ENCODE measurements at places on chromosomes 3 and 15.

DNA sequence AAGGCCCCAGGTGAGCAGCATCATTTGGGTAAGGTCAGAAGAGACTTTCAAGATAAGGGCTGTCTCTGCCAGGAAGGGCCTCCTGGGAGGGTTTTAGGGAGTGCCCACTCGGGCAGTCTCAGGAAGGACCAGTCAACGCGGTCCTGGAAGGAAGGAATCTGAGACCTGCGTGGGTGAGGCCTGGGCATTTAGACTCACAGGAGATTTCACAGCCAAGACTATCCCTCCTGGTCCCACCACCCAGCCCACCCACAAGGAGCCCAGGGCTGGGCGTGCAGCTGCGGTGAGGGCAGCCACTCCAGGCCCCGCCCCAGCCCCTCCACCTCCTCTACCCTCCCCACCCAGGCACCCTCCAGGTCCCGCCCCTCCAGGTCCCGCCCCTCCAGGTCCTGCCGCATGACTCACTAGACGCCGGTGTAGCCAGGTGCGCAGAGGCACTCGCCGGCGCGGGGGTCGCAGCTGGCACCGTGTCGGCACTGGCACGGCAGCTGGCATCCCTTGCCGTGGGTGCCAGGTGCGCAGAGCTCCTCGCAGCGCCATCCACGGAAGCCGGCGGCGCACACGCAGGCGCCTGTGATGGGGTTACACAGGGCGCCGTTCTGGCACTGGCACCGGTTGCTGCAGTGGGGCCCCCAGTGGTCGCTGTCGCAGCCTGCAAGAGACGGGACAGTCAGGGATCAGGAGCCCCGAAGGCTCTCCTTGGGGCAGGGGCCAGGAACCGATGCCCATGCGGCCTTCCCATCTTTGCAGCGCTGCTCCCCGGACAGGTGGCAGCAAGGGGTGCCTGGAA, 112.7 kb downstream of the RAB11A start:
- DNase-seq, result no peak

DNA sequence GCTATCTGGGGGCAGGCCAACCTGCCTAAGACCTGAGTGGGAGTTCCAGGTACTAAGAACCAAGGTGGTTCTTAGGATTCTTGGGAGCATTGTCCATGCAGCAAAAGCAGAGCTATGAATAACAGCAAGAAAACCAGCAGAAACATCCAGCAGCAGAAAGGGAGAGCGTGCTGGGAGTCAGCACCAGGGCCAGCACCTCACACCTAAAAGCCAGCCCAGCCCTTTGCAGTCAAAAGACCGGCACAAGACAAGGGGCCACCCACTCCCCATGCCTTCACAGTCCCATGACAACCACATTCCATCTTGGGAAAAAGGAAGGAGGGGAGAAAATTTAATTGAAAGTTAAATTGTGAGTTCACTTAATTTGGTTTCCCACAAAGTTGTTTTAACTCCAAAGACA, 364.9 kb downstream of the AGBL1 start:
- DNase-seq, result no peak

- DNase-seq, result no peak
These were observed 545.8 kb downstream of the RBMS3 start for GRCh38 chr3:29826712-29827111.

DNA sequence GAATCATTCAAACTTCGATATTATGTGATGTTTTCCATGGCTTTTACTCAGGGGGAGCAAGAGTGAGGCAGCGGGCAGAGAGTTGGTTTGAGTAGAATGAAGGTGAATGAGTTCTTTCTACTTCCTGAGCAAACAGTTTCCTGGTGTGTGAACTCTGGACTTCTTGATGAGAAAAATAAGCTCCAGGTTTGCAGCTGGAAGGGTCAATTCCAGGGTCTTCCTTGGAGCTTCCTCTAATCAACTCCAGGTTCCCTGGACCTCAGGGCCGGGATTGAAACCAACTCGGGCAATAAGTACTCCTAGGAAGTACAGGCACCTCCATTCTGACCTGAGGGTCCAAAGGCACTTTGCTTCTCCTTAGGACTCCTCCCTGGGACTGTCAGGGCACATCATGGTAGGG, 243.6 kb upstream of the ONECUT1 start:
- DNase-seq, result no peak

DNA sequence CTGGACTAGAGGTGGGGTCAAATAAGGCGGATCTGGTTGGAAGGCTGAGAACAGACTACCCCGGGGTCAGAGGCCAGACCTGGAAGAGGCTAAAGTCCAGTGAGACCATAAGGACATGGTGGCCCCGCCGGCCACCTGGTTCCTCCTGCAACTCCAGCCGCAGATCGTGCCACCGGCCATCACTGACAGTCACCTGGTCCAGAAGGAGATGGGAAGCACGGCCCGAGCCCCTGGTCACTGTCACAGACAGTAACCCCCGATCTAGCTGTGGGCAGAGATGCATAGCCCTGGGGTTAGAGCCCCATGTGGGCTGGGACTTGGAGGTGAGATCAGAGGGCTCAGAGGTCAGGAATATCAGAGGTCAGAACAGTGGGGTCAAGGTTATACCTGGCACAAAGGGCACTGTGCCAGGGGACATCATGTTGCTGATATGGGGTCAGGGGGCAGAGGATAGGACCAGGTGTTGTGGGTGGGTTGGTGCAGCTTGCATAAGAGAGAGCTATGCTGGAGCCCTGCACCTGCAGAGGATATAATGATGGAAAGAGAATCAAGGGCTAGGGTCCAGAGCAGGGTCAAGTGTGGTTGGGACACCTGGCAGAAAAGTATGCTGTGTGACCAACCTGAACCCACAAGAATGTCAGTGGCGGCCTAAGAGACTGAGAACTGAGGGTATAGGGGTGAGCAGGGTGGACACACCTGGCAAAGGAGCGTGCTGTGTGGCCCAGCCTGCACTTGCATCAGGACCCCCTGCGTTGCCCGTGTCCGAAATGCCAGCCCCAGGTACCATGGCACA, 9.6 kb downstream of the CELSR3 start:
- no peak for DNase-seq

DNA sequence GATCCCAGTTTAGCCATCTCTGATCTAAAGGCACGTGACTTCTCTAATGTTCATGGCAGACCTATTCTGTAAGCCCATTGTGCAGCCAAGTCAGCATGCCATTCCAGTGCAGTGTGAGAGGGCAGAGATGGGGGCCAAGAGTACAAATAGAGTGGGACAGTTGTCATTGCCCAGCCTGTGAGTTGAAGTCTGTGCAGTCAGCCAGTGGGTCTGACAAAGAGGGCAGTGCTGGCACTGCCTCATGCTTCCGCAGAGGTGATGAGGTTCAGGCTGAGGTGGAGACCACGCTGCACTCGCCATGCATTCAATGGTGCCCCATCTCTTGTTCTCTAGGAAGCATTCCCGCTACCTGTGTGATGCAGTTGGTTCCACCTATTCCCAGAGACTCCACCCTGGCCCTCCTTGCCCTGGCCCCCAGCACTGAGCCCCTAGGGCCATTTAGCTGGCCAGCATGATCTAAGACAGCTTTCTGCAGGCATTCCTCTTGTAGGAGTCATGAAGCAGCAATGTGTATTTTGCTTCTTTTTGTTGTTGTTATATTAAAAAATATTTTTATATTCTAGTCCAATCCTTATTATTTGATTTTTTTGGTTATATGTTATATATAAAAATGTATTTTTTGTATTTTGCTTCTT, 3.7 kb downstream of the MRAS start:
- no peak for DNase-seq

DNA sequence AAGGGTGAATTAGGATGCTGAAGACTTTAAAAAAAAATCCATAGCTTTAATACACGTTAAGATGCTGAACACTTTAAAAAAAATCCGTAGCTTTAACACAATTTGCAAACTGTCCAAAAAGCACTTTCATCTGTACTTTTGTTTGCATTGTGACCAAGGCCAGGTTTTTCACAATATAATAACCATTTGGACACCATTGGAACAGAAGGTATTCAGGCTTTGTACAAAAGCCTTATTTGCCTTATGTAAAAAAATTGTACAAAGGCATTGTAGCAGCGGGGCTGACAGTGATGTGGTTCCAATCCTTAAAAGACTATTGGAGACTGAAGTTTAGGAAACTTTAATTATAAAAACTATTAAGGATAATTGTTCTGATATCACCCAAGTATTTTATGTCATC, 15.2 kb upstream of the ICE2 start:
- DNase-seq, result no peak

GRCh38 chr3:132236701-132237651, 80.2 kb upstream of the ACP3 start:
- DNase-seq, result no peak

DNA sequence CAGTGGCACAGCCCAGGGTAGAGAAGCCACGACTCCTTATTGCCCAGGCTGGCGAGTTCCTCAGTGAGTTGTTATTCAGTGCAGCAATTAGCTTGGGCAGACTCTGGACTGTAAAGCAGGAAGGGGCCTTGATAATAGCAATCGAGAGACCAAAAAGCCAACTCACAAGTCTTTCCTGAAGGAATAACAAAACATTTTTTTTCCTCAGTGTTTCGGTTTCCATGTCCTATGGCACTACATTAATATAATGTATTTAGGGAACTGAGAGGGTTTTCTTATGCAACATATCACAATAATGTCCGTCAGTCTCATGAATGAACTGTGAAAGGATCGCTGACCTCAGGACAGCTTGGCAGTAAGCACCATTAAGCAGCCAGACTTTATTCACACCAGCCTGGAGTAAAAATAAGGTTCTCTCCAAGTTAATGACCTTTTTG, 248.9 kb upstream of the TBL1XR1 start:
- no peak for DNase-seq

GRCh38 chr15:94395640-94396039, 164.3 kb downstream of the MCTP2 start:
- peak; percentile 37 for DNase-seq

DNA sequence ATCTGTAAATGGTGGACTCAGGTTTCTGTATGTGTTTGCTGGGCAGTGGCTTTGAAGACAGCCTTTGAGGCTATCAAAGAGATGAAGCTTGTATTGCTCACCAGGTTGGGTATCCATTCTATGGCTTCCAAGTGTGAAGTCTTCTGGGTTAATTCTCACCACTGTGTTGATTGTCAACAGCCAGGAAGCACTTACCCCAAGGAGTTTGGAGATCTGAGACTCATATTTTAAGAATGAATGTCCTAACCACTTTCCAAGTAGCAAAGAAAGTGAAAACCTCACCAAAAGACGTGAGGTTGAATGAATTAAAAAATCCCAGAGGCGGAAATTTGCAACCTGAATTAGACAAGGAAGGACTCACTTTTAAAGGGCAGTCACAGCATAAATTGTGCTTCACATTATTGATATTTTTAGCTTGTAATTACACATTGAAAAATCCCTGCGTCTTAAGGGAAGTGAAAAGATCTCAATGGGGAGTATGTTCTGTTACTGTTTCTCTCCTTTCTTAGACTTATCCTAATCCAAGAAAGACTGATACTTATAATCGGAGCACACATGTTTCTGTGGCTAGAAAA, 304.0 kb upstream of the TPRG1 start:
- DNase-seq, result no peak

DNA sequence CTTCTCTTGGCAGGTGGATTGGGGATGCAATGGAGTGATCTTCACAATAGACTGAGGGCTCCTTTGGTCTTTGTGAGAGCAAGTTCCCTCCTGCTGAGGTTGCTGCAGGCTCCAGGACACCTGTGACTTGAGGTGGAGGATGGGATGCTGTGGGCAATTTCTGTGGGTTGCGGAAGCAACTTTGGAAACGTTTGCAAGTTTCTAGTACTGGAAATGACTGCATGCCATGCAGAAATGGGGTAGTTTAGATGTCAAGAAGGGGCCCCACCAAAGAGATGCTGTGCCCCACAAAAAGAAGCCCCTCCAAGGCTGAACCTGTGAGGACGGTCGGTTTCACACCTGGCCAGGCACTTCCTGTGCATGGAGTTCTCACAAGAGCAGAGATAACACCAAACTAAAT, 80.4 kb upstream of the XCR1 start:
- DNase-seq, result no peak

DNA sequence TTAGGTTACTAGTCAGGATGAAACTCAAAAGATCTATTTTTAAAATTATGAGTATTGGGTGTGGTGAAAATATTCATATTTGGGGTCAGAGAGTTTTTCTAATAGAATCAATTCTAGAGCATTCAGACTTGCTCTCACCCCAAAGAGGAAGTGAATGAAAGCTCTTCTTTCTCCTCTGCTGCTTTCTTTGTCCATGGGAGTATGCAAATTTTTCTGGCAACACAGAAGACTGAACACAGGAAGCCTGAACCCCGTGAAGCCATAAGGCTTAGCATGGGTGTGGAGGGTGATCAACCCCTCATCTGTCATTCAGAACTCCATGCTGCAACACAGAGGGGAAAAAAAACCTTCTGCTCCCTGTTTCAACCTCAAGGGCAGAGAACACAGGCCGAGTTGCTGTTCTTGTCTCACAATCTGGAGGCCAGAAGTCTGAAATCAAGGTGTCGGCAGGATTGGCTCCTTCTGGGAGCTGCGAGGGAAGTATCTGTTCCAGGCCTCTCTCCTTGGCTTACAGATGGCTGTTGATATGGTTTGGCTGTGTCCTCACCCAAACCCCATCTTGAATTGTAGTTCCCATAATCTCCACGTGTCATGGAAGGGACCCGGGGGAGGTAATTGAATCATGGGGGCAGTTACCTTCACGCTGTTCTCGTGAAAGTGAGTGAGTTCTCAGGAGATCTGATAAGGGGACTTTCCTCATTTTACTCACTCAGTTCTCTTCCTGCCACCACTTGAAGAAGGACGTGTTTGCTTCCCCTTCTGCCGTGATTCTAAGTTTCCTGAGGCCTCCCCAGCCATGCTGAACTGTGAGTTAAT, 33.7 kb upstream of the CD47 start:
- DNase-seq, result no peak

DNA sequence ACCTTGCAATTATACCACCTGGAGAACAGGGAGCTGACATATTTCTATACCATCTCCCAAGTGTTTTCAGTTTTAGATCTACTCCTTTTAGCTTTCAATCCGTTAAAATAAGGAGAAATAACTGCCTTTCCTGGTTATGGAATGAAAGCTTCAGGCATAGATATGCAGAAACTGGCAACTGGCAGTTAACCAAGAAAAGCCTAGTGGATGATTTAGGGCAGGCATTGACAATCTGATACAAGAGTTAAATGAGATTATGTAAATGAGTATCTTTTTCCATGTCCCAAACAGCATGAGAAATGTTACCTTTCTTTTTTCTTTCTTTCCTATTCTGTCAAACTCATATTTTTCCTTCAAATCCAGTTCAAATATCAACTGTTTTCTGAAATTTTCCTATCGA, 689.1 kb upstream of the DPPA4 start:
- DNase-seq, result no peak

DNA sequence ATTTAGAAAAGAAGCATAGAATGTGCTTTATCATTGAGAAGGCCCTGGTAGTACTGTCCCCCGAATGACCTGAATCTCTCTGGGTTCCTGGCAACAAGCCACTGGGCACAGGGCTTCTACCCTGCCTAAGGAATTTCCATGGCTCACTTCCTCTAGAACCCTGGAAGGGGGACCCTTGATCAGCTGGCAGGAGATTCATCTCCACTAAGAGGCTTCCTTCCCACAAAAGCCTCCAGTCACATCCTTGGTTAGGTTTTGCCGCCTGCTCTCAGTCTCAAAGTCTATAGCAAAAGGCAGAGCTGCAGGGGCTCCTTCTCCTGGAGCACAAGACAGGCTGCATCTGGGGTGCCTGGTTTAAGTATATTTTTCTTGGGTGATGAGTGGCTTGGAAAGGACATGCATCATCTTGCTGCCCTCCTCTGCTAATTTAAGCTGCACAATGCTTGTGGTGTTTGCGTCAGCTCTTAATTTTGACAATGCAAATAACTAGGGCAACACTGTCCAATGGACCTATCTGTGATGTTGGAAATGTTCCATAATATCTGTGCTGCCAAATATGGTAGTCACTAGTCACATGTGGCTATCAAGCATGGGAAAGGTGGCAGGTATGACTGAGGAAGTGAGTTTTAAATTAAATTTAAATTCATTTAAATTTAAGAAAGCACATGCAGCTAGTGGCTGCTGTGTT, 33.4 kb upstream of the RARRES1 start:
- no peak for DNase-seq
